ENCODE measurements at places on chromosomes 12 and 14.

DNA sequence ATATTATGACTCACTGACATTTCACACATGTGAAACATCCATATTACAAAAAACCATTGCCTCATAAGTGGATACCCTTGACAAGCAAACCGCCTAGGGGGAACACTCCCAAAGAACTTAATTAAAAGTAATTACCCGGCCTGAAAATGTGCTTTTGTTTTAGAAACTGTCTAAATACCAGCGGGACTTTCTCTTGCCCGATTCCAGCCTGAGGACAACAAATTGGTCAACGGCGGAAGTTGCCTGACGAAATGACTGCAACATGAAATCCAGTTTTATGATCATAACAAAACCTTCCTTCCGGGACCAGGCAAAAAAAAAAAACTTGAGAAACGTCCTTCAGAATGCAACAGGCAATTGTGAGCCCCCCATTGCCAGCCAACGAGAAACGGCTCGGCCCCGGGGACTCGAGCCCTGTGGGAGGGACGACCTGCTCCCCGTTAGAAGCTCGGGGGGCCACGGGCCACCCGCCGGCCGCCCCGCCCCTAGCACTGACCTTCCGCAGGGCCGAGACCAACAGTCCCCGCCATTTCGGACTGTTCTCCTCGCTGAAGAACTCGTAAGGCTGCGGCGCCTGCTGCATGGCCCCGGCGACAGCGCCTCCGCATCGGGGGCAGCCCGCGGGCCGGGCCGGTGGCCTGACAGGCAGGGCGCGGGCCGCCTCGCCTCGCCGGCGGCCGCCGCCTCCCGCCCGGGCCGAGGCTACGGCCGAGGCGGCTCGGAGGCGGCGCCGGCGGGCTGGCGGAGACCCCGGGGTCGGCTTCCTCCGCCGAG is 490 bp downstream of the SOS2 start:
- peak; percentile 51 for DNase-seq

DNA sequence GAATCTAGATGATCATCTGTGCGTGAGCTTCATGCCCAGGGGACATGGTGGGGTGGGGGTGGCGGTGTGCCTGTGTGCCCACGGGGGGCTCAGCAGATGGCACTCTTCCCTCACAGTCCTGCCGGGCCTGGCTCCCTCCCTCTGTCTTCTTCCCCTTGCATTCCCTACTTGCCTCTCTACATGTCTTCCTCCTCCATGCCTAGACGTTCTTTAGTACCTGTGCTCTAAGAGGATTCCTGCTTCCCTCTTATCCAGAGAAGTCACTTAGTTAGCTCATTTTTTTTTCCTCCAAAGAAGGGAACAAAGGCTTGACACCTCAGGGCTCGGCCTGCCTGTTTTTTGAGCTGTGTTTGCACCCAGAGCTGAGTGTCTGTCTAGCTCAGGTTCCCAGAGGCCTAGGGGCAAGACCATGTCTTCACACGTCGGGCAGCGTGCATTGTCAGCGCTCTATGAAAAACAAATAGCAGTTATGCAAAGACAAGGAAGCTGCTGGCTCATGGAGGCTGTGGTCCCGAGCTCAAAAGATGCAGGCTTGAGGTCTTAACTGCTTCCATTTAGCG is 48.8 kb downstream of the NINJ2 start:
- DNase-seq, result no peak

DNA sequence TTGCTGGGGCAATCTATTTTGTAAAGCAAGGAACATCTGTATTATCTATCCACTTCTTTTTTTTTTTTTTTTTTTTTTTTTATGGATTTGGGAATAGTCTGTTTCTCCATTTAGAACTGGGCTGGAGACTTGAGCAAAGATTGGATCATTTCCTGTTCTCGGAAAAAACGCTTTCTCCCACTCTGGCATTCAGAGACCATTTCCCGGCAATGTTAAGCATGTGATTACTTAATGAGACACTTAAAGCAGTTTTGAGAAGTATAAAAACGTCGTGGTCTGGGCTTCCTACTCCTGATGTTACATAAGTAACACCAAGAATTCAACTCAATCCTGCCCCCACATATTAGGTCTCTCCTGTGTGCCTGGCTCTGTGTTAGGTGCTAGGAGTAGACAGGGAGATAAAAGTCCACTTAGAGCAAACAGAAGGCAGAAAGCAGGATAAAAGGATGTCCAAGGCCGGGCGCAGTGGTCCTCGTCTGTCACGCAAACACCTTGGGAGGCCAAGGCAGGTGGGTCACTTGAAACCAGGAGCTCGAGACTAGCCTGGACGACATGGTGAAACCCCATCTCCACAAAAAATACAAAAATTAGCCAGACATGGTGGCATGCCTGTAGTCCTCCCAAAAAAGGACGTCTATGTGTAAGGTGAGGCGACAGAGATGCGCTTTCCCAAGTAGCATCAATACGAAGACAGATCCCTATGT is 152.1 kb upstream of the GSC start:
- no peak for DNase-seq

GRCh38 chr14:50762001-50762930 is 68.7 kb downstream of the NIN start:
- DNase-seq, result no peak

- DNase-seq, result no peak
Measured at GRCh38 chr14:25231004-25231403, 181.1 kb upstream of the STXBP6 start.

DNA sequence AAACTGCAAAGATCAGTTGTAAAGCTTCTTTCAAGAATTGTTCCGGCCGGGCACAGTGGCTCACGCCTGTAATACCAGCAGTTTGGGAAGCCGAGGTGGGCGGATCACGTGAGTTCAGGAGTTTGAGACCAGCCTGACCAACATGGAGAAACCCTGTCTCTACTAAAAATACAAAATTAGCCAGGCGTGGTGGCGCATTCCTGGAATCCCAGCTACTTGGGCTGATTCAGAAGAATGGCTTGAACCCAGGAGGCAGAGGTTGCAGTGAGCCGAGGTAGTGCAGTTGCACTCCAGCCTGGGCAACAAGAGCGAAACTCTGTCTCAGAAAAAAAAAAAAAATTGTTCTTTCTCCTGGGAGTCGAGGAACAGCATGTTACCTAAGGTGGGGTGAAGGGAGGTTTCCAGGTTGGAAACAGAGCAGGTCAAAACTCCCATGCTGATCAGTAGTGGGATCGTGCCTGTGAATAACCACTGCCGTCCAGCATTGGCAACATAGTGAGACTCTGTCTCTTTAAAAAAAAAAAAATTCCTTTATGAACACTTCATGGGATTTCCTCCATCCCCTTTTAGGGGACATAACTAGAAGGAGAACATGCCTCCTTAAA is 13.9 kb downstream of the FBXO34 start:
- no peak for DNase-seq

All from endothelial cell (in vitro differentiated cells).